PC-9 (cell line): ENCODE measurements at places on chromosomes 11 and 22. TPM values are rescaled to one million over a fixed set of nuclear protein-coding genes. Genes with fewer than 3 reads are reported as not detected.

Gene OR51I1
- not detected in 2 replicates for total RNA-seq

Gene OR51B4
- total RNA-seq, result not detected in 2 replicates

Gene PAFAH1B2
- total RNA-seq, result 83.7 and 91.3 TPM in 2 replicates

Gene CABP4
- total RNA-seq, result 2.0 and 2.5 TPM in 2 replicates

Gene PKNOX2
- total RNA-seq, result not detected in 2 replicates

Gene NLRP10
- 0.96 and 1.6 TPM in 2 replicates for total RNA-seq

Gene MUC5AC
- 0.09 and 0.25 TPM in 2 replicates for total RNA-seq

Gene DTX4
- 28.4 and 34.5 TPM in 2 replicates for total RNA-seq

Gene TSPAN32
- not detected in 2 replicates for total RNA-seq

Gene KDM4D
- 0.85 and 1.1 TPM in 2 replicates for total RNA-seq

Gene FJX1
- 14.8 and 17.5 TPM in 2 replicates for total RNA-seq

Gene NAT10
- total RNA-seq, result 53.2 and 62.3 TPM in 2 replicates

Gene OR8G1
- not detected in 2 replicates for total RNA-seq

- no peak for DNase-seq
Observed at GRCh38 chr11:58023435-58023931, at the start of gene OR9Q1. Gene OR9Q1, plus strand, starts transcription at chr11:58023881. Its CDS starts 155,564 bp downstream, at chr11:58179445.

DNA sequence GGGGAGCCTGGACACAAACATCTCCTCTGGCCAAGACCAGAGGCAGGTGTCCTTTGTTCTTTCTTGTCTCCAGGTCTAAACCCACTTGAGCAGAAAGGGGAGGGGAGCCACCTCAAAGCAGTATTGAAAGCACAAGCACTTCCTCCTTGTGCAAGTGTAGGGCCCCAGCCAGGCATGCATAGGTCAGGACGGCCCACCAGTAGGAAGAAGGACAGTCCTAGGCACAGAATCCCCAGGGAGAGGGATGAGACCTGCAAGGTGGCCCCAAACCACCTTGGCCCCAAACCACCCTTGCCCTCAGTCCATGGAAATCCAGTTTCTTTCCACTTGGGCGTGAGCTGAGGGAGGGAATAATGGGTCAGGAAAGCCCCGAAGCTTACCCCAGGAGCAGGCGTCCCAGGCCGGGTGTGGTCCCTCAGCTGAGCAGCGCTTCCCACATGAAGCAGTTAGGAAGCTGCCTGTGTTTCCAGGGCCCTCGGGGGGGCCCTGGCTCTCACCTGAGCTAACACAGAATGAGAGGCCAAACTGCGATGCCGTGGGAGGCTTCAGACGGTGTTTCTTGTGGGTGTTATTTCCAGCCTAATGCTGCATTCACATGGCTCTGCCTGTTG, 20.4 kb upstream of the IGSF9B start:
- DNase-seq, result no peak

DNA sequence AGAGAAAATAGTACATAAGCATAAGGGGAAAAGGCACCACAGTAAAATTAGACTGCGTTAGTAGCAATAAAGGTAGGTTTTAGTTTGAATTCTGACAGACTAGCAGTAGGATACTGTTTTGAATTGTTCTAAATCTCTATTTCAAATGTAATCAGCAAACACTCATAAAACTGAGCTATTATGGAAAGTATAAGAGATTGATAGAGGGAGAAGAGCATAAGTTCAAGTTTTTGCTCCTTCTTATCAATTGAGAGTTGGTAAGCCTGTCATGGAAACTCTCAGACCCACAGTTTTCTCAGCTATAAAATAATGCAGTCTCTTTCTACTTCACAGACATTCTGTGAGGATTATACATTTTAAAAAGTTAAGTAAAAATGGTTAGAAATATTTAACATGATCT, 840.2 kb upstream of the CNTN5 start:
- no peak for DNase-seq

DNA sequence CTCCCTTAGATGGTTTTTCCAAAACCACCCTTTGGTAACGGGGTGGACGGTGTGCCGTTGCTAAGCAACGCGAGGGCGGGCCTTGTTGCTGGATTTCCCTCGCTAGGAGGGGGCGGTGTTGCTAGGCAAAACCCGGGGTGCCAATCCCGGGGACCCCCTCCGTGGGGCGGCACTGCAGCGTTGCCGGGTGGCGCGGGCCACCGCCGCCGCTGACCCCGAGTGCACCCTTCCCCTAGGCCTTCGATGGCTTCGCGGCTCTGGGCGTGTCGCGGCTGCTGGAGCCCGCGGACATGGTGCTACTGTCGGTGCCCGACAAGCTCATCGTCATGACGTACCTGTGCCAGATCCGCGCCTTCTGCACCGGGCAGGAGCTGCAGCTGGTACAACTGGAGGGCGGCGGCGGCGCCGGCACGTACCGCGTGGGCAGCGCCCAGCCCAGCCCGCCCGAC, 8.9 kb downstream of the EHBP1L1 start:
- DNase-seq, result no peak

GRCh38 chr11:18046116-18046777, at the start of gene TPH1:
Gene TPH1, minus strand, starts transcription at chr11:18046269. Its CDS starts 5,507 bp downstream, at chr11:18040762.
- DNase-seq, result peak; percentile 16

DNA sequence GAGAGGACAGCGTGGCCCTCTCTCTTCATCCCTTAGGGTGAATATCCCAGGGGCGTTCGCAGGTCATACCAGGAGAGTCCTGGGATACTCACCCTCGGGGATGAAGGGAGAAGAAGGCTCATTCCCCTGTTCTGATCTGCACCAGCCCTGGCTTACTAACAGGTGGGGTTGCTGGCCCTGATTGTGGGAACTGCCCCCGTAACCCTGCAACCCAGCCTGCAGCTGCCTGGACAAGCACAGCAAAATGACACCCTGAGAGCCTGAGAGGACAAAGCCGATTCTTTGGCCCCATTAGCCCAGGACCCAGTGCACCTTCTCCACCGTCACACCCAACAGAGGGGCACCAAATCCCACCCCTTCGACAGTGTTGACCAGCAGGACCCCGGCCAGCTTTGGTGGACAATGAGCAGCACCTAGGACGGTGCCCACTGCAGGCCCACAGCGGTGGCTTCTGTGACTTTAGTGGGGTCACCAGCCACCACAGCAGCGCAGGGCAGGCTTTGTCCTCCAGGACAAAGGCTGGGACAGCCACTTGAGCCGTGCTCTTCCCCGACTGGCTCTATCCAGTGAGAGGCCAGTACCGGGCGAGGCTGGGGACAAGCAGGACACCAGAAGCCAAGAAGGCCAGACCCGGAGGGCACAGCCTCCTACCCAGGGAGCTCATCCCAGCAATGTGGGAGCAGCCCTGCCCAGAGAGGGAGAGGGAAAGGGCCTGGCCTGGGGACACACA, 98.5 kb upstream of the RTL6 start:
- no peak for DNase-seq

DNA sequence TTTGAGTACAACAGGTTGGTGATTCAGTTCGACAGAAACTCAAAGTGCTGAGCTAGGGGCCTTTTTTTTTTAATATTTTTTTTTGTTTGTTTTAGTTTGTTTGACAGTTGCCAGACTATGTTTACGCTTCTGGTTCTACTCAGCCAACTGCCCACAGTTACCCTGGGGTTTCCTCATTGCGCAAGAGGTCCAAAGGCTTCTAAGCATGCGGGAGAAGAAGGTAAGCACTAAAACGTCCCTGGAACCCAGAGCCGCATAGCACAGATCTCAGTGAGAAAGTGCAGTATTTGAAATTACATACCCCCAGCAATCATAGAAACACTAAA, 649 bp downstream of the PRRG4 start:
- DNase-seq, result peak; percentile 37

GRCh38 chr11:23221366-23221765, 361.1 kb upstream of the CCDC179 start:
- DNase-seq, result no peak

- DNase-seq, result no peak
Observed at GRCh38 chr11:13480198-13480597, 15.6 kb downstream of the PTH start.

DNA sequence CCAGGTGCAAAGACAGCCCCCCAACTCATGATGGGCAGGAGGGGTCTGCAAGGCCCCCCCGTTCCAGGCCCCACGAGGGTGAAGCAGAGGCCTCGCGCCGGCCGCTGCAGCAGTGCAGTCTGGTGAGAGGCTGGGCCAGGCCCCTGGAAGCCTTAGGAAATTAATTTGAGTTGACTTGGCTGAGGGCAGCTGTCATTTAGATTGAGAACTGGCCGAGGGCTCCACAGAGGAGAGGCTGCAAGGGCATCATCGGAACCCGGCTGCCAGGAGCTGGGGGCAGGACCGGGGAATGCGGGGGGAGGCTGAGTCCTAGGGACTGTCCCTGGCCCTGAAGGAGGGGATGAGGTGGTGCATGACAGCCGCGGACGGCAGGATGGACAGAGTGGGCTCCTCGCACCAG, 39.9 kb downstream of the MN1 start:
- no peak for DNase-seq

DNA sequence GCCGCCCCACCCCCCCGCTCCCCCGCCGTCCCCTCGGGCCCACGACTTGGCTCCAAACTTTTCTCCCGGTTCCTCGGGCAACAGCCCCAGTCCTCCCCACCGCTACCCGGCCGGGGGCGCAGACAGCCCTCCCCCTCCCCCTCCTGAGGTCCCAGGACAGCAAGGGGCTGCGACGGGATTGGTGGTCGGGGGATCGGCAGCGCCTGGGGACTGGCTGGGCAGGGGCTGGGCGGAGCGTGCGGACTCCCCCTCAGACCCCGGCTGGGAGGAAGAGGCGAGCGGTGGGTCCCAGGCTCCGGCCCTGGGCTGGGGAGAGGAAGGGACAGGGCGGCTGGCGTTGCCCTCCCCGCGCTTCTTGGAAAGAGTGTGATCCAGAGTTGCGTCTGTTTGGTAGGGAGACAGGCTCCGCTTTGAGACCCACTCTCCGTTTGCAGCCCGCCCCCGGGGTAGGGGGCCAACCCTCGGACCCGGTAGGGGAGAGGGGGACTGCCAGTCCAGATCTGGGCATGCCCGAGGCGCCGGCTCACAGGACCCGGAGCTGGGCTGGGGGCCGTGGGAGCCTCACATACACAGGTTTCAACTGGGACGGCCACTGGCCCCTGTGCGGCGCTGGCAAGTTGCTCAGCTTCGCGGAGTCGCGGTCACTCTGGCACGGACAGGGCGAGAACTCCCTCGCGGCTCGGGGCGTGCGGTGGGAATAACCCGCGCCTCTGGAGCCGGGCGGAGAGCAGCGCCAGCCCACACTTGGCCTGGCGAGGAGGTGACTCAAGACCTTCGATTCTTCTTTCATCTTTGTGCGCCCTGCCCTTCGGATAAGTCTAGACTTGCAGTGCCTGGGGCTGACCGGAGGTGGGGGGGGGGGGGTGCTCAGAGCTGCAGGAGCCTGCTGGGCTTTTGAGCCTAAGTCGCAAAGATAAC, 999 bp downstream of the TSKU start:
- peak; percentile 78 for DNase-seq

- no peak for DNase-seq
Observed at GRCh38 chr22:22431271-22432220, 77.0 kb downstream of the ZNF280B start.

GRCh38 chr22:25753252-25753651, 11.3 kb downstream of the MYO18B start:
- no peak for DNase-seq

DNA sequence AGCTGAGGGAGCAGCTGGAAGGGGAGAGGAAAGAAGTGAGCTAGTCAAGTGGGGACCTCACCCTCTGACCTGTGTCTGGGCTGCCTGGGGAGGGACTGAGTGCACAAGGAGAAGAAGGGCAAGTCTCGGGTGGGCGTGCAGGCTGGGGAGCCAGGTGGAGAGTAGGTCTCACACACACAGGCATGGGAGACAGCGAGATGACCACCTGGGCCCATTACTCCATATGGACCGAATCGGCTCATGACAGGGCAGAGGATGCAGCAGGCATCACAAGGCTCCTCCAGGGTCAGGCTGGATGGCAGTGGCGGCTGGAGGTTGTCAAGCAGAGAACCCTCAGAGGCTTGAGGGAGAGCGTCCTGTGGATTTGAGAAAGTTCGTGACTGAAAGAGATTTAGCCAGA, 63.5 kb downstream of the CEP164 start:
- DNase-seq, result no peak

GRCh38 chr22:19492504-19493174, 12.9 kb downstream of the CDC45 start:
- DNase-seq, result no peak

DNA sequence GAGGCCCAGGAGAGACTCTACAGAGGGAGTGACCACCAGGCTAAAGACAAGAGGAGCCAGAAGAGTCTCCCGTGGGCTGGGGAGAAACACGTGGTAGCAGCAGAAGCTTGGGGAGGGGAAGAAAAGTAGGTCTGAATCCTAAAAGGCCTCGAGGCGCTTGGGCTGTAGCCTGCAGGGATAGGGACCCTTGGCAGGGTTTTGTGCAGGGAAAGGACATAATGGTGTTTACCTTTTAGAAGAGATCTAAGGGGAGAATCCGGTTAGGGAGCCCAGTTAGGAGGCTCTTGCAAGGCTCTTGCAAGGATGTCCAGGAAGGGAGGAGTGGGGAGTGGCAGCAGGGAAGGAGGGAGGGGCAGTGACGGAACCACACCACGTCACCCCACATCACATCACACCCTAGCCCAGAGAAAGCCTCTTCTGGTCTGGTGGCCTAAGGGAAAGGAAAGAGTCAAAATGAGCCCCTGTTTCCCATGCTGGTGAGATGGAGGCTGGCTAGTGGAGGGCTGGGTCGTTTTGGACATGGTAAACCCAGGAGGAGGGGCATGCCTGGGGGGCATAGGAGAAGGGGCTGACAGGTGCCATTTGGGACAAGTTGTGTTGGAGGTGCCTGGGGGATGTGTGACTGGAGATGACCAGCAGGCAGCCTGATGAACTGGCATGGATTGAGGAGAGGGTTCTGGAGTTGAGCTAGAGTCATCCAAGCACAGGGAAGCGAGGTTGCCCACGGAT, 6.2 kb upstream of the FAM83F start:
- no peak for DNase-seq

GRCh38 chr11:133040289-133040900, 491.9 kb downstream of the OPCML start:
- no peak for DNase-seq

GRCh38 chr22:27815826-27816530, 14.4 kb upstream of the MN1 start:
- DNase-seq, result no peak

DNA sequence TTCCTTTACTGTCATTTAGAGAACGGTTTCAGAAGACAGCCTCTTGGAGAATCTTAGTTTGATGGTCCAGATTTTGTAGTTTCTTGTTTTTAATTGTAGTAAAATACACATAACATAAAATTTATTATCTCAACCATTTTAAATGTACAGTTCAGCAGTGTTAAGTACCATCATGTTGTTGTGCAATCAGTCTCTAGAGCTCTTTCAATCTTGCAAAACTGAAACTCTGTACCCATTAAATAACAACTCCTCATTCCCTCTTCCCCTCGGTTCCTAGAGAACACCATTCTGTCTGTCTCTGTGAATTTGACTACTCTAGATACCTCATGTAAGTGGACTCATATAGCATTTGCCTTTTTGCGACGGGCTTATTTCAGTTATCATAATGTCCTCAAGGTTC, 69.8 kb downstream of the GRIK4 start:
- no peak for DNase-seq
